ENCODE measurements at places on chromosomes 4 and X. TPM values are rescaled to one million over a fixed set of nuclear protein-coding genes. Genes with fewer than 3 reads are reported as not detected.
A peak's percentile ranks its signal among the peaks of the same experiment; 100 is the strongest.

GLRA3 gene
- not detected for total RNA-seq

DNA sequence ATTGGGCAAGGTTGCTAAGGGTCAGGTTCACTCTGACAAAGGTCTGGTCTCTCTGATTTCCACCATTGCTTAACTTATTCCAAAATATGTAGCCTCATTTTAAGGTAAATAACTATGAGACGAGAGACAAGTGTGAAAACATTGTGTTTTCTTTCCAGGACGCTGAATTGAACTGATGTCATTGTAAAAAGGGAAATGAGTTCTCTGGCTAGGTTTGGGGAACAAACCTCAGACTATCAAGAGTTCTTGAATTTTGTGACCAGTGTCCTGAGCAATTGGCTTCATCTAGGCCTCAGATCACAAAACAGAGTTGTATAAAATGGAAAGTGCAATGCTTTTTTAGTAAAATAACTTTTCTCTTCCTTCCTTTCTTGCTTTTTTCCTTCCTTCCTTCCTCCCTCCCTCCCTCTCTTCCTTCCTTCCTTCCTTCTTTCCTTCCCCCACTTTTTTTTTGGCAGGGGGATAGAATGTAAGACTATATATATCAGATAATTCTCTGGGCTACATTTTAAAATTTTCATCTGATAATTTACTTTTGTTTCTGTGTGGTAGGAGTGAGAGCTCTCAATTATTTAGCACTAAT, 30.8 kb upstream of the CXCL8 start:
- no peak for DNase-seq

DNA sequence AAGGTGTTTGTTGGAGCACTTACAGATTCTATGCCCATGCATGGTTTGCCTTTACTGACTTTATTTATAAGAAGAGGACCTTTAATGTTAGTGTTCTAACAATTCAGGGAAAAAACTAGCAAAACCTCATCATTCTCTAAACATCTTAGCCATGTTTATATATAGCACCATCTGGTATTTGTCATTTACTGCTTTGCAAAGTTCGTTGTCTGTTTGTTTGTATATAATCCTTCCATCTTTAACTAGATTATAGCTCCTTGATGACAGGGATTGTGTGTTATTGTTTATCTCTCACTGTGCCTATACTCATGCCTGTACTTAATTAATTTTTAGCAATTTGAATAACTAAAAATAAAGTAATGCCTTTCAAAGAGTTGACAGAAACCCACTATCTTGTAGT, 170.6 kb upstream of the PACRGL start:
- no peak for DNase-seq

- DNase-seq = no peak
Measured at GRCh38 chrX:130893356-130894085, 9.5 kb downstream of the ENOX2 start.

DNA sequence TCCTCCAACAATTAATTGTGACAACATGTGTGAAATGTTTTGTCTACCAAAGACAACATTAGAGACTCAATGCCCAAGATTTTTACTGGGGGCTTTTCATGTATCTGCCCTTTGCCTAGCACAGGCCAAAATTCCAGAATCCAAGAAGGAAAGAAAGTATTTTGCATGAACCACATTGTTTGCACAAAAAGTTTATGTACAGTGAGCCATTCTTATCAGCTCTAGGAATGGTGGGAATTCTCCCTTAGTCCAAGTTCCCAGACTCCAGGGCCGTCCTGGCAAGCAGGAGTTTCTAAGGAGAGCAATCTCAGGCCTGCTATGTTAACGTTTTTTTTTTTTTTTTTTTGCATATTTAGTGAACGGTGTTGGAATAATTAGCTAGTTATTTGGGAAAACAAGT, 21.6 kb downstream of the GPRASP1 start:
- peak; percentile 36 for DNase-seq

- no peak for DNase-seq
Measured at GRCh38 chr4:6520051-6520636, 47.7 kb upstream of the PPP2R2C start.

DGAT2L6 gene
- total RNA-seq = not detected

SPANXN4 gene
- not detected for total RNA-seq

NLGN4X gene
- 2.1 TPM for total RNA-seq

STK32B gene
- total RNA-seq = 4.1 TPM

- no peak for DNase-seq
Measured at GRCh38 chr4:14348506-14348905, 653.8 kb upstream of the CPEB2 start.

VSIG1 gene
- not detected for total RNA-seq

DNA sequence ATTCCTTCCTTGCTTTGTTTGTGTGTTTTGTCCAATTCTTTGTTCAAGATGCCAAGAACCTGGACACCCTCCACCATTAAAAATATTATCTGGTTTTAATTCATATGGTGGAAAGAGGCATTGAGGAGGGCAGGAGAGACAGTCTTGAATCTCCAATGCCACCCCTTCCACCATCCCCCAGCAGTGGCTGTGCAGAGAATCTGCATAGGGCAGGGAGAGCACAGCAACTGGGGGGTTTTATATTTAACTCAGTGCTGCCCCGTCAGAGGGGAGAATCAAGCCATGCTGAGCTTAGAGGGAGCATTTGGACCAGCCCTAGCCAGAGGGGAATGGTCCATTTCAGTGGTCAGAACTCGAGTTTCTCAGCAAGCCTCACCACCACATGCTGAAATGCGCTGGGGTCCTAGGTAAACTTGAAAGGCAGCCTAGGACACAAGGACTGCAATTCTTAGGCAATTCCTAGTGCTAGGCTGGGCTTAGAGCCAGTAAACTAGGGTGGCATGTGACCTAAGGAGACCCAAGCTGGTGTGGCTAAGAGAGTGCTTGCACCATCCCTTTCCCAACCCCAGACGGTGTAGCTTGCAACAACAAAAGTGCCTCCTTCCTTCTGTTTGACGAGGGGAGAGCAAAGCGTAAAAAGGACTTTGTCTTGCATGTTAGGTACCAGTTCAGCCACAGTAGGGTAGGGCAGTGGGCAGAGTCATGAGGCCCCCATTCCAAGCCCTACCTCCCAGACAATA, 34.2 kb downstream of the CCDC158 start:
- no peak for DNase-seq

- no peak for DNase-seq
Measured at GRCh38 chr4:120703908-120704307, 218.6 kb downstream of the PRDM5 start.

DNA sequence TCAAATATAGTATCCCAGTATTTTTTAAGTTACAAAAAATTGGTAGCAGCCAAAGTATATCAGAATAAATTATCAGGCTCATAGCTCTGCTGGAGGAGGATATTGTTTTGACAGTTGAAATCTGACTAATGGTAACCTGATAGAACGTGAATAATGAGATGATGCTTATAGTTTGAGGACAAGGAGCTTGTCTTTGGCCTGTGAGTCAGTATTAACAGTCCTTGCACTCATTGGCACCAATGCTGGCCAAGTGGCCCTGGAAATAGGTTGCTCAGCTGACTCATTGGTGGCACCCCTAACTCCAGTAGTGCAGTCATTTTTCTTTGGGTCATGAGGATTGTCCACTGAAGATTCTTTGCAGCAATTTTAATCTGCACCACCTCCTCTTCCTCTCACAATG, 203.3 kb upstream of the JADE1 start:
- no peak for DNase-seq

GRCh38 chrX:76987381-76987780, 459.8 kb upstream of the FGF16 start:
- no peak for DNase-seq

DNA sequence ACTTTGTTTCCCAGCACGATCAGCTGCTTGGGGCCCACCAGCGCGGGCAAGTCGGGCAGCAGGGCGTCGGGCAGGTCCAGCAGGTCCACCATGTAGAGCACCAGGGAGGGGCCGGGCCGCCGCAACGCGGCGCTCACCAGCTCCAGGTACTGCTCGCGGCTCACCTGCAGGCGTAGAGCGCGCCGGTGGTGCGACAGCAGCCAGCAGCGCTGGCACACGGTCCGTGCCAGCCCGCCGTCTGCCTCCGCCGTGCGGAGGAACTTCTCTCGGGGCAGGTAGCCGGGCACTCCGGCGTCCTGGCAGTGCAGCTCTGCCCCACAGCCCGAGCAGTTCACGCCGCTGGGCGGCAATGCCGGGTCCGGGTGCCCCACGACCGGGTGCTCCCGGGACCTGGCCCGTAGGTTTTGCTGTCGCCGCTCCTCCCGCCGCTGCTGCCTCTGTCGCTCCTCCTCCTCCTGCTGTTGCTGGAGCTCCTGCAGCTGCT, 527 bp downstream of the NOA1 start:
- peak; percentile 85 for DNase-seq

- no peak for DNase-seq
Measured at GRCh38 chr4:107117726-107118125, 81.6 kb upstream of the DKK2 start.

GRCh38 chrX:2678583-2678982, 12.5 kb upstream of the CD99 start:
- no peak for DNase-seq

- no peak for DNase-seq
Measured at GRCh38 chr4:5865896-5866599, 26.8 kb downstream of the CRMP1 start.

GRCh38 chrX:47662144-47662657, 3.2 kb upstream of the UXT start:
- DNase-seq = no peak

DNA sequence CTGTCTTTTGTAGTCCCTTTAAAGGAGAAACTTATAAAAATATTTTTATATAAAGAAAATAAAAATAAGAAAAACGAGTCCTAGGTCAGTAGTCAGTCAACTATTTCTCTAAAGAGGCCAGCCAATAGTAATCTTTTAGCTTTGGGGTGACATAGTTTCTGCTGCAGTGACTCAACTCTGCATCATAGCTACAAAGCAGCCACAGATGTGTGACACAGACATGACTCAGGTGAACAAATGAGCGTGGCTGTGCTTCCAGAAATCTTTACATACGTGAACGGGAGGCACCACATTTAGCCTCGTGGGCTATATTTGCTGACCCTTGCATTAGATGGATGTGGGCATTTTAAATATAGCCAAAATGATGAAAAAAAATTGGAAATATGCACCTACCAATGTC, 1862.5 kb upstream of the TENM3 start:
- DNase-seq = no peak

GRCh38 chrX:9855561-9856283, 69.5 kb downstream of the SHROOM2 start:
- DNase-seq = no peak

GRCh38 chr4:152992466-152992865, 56.3 kb downstream of the FHDC1 start:
- DNase-seq = no peak

DNA sequence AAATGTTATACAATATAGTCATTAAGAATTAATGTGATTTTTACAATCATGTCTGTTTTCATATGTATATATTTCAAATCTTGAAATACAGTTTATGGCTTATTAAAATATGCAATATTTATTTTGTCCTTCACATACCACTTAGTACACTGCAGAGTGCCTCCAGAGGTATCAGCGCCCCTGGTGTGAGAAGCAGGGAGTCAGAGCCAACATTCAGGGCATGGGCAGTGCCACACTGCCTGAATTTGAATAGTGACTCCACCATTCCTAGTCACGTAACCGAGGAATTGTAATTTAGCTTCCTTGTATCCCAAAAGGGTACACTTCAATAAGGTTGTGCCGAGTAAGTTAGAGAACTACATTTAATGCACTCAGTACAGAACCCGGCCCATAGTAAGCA, 4.3 kb upstream of the C4orf54 start:
- DNase-seq = no peak

DNA sequence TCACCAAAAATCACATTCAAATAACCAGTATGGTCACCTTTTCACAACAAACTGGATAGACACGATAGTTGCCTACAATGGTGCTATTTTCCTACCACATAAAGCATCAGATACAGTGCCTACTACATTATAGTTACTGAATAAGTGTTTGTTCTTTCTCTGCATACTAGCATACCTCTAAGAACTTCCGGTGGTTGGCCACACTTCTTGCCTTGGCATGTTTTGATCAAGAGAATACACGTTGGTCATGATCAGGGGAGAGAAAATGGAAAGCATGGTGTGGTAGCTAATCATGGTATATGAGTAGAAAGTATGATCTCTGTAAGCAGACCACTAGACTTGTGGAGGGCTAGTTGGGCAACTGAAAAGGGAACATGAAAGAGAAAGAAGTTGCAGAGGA, 322.8 kb upstream of the DIAPH2 start:
- no peak for DNase-seq

- no peak for DNase-seq
Measured at GRCh38 chrX:68112321-68112720, 321.0 kb downstream of the OPHN1 start.

NPFFR2 gene
- total RNA-seq = not detected

KLHL2 gene
- 29.8 TPM for total RNA-seq
